ENCODE measurements at places on chromosomes 1 and 21.

GRCh38 chr21:29524055-29524454, 225.3 kb downstream of the BACH1 start:
- no peak for DNase-seq

GRCh38 chr1:39091845-39092645, 65.9 kb downstream of the NDUFS5 start:
- DNase-seq: peak; percentile 64

DNA sequence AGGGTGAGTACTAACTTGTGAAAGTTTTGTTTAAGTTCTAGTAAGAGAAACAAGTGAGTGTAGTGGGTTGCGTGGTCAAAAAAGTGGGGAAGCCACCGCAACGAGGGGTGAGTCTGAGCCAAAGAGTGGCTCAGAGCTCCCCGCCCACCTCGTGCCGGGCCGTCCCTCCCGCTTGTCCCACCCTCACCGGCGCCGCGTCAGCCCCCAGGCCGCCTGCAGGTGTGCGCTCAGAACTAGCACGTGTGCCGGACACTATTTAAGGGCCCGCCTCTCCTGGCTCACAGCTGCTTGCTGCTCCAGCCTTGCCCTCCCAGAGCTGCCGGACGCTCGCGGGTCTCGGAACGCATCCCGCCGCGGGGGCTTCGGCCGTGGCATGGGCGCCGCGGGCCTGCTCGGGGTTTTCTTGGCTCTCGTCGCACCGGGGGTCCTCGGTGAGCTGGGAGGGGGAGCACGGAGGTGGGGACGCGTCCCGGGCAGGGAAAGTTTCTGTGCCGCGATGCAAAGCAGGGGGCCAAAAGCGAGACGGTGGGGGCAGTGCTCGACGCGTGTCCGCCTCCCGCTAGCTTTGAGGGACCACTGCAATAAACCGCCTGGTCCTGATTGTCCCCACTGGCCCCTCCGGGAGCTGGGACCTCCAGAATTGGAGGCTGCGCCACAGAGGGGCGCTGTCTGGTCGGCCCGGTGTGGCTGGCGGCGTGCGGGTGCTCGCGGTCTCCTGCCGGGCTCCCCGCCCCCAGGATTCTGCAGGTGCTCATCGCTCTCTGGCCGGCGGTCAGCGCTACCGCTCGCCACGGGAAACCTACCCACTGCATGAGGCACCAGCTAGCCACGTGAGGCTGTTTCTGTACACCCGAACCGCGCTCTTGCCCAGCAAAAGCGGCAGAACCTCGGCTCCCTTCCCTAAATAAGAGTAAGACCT, at the start of gene CR2:
Gene CR2, plus strand, starts transcription at position 283 of the 919 bp plus-strand sequence. Its CDS starts 91 bp downstream, at position 374.
- DNase-seq: peak; percentile 58

- DNase-seq: no peak
These were observed 60.4 kb downstream of the IL12RB2 start for GRCh38 chr1:67368046-67368514.

- no peak for DNase-seq
These were observed 31.5 kb downstream of the WARS2 start for GRCh38 chr1:119108988-119109387.

GRCh38 chr21:15667010-15667409, 62.8 kb upstream of the USP25 start:
- no peak for DNase-seq

DNA sequence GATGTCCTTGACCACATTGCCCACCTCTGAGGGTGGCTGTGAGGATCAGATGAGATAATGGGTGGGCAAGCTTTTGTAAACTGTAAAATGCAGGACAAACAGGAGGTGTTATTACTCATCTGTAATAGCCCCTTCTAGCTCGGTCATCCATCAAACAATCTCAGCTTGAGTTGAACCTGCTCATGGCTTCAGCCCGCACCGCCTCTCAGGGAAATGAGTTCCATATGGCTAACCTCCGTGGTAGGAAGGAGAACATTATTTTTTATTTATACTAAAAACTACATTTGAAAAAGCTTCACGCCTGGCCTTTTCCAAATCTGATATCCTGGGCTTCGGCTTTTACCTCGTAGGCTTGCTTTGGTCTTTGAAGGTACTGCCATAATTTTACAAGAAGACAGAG, 116.2 kb upstream of the USP24 start:
- DNase-seq: no peak

- no peak for DNase-seq
These were observed 15.5 kb downstream of the IFNGR2 start for GRCh38 chr21:33418691-33419090.

- DNase-seq: no peak
These were observed 701.7 kb downstream of the RWDD3 start for GRCh38 chr1:95935719-95936118.

- no peak for DNase-seq
These were observed 26.5 kb upstream of the KHDRBS1 start for GRCh38 chr1:31987135-31987619.

- DNase-seq: no peak
These were observed 84.0 kb downstream of the RERE start for GRCh38 chr1:8733484-8733883.

- peak; percentile 89 for DNase-seq
These were observed 29.8 kb upstream of the GNPAT start for GRCh38 chr1:231211005-231211857.

Measured in activated naive CD4-positive, alpha-beta T cell treated with Interleukin-2 at 50 U/mL for 16 hours (primary cell).